Cerebellar cortex (tissue), 1 donor: ENCODE measurements at places on chromosomes 1 and 21.

DNA sequence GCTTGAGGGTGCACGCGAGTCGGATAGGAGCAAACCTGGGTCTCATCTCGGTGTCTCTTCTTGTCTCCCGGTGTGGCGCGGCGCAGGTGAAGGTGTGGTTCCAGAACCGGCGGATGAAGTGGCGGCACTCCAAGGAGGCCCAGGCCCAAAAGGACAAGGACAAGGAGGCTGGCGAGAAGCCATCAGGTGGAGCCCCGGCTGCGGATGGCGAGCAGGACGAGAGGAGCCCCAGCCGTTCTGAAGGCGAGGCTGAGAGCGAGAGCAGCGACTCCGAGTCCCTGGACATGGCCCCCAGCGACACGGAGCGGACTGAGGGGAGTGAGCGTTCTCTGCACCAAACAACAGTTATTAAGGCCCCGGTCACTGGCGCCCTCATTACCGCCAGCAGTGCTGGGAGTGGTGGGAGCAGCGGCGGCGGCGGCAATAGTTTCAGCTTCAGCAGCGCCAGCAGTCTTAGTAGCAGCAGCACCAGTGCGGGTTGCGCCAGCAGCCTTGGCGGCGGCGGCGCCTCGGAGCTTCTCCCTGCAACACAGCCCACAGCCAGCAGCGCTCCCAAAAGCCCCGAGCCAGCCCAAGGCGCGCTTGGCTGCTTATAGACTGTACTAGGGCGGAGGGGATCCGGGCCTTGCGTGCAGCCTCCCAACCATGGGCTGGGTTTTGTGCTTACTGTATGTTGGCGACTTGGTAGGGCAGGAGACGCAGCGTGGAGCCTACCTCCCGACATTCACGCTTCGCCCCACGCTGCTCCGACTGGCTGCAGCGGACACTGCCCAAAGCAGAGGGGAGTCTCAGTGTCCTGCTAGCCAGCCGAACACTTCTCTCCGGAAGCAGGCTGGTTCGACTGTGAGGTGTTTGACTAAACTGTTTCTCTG is 5.1 kb downstream of the HLX start:
- no peak for DNase-seq

- DNase-seq, result peak; percentile 4
Measured at GRCh38 chr1:29655945-29656850, 419.9 kb downstream of the PTPRU start.

- DNase-seq, result no peak
Measured at GRCh38 chr1:164608651-164609057, 49.7 kb downstream of the PBX1 start.

DNA sequence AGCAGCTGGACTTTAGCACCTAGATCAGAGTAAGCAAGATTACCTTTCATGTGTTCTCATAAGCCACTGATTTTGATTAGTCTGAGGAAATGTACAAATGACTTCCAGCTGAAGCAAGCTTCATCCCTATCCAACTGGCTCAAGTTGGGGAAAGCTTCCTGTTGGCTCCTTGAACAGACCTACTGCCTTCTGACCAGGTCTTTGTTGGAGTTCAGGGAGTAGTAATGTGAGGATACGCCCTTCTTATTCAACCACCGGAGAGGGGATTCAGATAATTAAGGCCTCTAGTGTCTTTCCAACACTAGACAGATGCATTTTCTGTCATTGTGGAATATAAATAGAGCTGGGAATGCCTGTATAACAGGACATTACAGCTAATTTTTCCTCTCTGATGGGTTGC is 268.9 kb downstream of the TGFB2 start:
- DNase-seq, result no peak

GRCh38 chr1:88061492-88062177 is 622.4 kb upstream of the PKN2 start:
- DNase-seq, result peak; percentile 31

- no peak for DNase-seq
Measured at GRCh38 chr1:47942240-47942629, 55.0 kb downstream of the TRABD2B start.

GRCh38 chr1:55580845-55581332 is 365.7 kb upstream of the USP24 start:
- no peak for DNase-seq

GRCh38 chr1:92804721-92805201 is 19.9 kb upstream of the EVI5 start:
- DNase-seq, result peak; percentile 31

- no peak for DNase-seq
Measured at GRCh38 chr1:20829531-20829930, 42.4 kb upstream of the HP1BP3 start.

GRCh38 chr1:39761557-39762260 is 9.4 kb downstream of the OXCT2 start:
- DNase-seq, result no peak

GRCh38 chr1:198531891-198532290 is 8.6 kb downstream of the ATP6V1G3 start:
- DNase-seq, result no peak

GRCh38 chr1:121458291-121459048 is 273.7 kb downstream of the SRGAP2C start:
- DNase-seq, result no peak

- DNase-seq, result no peak
Measured at GRCh38 chr1:86865973-86866637, 47.8 kb downstream of the SELENOF start.

DNA sequence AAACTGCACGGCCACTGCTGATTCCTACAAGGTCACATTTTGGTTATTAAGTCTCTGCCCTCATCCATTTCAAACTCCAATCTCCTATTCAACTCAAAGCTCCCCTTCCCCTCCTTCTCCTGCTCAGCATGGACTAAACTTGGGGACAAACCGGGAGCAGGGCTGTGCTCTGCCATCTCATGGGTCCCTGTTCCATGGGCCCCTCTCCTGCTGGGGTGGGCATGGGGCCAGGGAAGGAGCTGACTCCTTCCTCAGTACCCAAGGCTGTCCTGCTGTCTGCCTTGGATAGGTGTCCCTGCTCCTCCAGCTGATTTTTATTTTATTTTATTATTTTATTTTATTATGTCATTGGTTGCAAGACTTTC is 27.1 kb downstream of the TNNT2 start:
- no peak for DNase-seq

DNA sequence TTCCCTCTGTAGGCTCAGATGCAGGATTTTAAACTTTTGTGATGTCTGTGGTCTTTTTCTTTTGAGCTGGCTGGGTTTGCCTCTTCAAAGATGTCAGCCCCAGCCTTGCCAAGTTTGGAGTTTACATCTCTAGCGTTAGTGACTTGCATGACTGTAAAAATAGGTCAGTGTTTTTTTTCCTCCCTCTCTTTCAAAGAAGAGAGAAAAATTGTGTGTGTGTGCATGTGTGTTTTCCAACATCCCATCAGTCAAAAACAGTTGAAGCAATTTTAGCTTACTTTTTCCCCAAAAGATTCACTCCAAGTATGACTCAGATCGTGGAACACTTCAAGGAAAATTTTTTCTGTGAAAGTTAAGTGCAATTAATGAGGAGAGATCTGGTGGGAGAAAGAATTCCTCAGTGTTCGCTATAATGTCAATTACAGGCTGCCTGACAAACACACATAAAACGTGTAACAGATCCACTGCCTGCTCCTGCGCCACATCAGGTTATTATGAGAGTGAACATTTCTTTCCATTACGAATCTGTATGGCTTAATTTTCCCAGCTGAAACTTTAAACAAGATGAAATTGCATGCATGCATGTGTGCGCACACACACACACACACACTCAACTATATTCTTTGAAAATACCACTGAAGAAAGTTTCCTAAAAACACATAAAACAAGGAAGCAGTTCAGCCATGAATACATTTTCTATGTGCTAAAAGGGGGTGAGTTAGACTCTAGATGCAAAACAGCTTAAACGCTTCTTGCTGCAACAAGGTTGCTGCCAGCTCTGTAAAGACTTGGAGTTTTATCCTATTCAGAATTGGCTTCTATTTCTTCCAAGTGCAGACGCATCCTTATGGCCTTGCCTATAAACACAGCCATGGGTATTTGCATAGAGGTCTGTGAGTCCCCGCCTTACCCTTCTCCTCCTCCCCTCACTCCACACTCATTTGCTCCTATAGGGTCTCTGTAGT is 55.5 kb downstream of the TLR5 start:
- no peak for DNase-seq

- peak; percentile 37 for DNase-seq
Measured at GRCh38 chr1:244450597-244451538, 841 bp downstream of the ADSS2 start.

GRCh38 chr1:115829023-115829674 is 11.8 kb downstream of the NHLH2 start:
- DNase-seq, result peak; percentile 87

- peak; percentile 28 for DNase-seq
Measured at GRCh38 chr1:166884040-166884642, 8.1 kb upstream of the TADA1 start.

- DNase-seq, result no peak
Measured at GRCh38 chr1:218200979-218201378, 84.1 kb upstream of the RRP15 start.

GRCh38 chr1:57319791-57320190 is 104.1 kb downstream of the DAB1 start:
- DNase-seq, result no peak

DNA sequence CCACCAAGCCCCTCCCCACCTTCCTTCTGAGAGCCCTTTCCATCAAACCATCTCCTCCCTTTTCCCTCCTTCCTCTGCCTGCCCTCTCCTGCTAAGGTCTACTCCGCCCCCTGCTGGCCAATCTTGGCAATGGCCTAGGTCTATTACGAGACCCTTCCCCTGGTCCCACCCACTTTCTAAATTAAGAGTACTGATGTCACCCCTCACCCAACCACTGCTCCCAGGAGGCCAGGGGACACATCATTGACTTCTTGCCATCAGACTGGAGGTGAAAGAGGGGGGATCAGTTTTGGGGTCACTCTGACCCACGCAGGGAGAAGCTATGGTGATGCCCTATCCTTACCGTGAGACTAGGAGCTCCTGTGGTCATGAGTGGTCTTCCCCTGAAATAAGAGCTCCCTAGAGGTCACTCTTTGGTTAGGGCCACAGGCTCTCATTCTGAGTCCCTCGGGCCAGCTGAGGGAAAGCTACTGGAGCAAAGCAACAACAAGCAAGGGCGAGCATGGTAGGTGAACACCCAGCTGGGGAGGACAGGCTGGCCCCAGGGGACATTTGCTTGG is 34.6 kb upstream of the S100A7 start:
- DNase-seq, result peak; percentile 57

DNA sequence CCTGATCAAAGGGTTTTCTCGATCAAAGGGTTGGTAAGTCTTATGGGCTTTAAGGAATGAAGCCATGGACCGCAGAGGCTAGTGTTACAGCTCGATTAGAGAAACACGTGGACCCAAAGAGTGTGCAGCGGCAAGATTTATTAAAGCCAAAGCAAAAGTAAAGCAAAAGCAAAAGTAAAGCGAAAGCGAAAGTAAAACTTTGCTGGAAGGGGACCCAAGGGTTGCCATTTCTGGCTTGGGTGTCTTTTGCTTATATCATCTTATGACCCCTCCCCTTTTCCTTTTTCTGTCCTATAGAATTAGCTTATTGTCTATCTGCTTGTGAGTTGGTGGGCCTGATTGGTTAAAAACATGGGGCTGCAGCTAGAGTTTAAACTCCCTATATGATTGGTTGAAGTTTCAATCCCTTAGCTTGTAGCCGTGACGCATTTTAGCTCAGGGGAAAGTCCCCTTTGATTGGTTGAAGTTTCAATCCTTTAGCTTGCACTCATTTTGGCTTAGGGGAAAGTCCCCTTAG is 957.0 kb downstream of the AMY1C start:
- DNase-seq, result no peak

DNA sequence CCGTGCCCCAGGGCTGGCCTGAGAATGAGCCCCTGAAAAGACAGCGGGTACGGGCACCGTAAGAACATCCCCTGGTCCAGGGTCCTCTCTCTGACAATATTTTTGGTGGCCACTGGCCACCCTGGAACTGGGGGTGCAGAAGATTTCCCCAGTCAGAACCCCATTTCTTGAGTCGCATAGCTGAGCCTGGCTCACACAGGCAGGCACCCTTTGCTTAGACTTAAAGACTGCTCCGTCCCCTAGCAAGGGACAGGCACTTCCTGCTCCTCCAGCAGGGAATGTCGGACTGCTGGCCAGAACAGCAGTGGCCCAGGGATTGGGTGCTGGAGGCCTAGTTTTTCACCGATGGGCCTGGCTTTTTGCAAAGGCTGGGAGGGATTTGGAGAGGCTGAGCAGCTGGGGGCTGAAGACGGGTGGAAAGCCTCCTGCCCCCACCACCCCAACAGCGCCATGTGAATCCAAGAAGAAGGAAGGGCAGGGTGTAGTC is 4.3 kb downstream of the OLIG2 start:
- DNase-seq, result no peak

GRCh38 chr1:145784409-145784808 is 39.5 kb downstream of the RNF115 start:
- peak; percentile 47 for DNase-seq

GRCh38 chr1:183869664-183870063 is 64.7 kb downstream of the RGL1 start:
- DNase-seq, result no peak

DNA sequence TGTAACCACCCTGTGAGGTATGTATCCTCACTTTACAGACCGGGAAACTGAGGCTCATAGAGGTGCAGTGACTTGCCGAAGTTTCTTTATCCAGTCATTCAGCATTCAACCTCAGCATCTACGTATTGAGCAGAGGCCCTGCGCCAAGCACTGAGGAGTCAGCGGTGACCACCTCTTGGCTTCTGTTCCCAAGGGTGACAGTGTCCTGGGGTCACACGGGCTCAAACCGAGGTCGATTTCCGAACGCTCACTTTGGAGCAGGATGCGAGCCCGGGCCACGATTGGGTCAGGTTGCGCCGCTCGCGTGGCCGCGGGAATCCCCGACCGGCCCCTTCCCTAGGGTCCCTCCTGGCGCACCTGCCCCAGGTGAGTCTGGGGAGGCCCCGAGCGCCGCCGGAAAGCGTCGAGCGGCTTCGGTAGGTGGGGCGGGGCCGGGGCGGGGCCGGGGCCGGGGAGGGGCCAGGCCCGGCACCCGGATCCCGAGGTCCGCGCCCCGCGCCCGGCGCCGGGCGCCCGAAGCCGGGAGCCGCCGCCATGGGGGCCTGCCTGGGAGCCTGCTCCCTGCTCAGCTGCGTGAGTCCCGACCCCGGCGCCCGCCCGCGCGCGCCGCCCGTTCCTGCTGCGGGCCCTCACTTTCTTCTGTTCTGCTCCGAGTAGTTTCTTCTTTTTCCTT is at the start of gene SERINC2:
TSS of gene SERINC2 (plus strand) at position 482 of the 673 bp plus-strand sequence. CDS start at position 535, 53 bp downstream.
- DNase-seq, result no peak

DNA sequence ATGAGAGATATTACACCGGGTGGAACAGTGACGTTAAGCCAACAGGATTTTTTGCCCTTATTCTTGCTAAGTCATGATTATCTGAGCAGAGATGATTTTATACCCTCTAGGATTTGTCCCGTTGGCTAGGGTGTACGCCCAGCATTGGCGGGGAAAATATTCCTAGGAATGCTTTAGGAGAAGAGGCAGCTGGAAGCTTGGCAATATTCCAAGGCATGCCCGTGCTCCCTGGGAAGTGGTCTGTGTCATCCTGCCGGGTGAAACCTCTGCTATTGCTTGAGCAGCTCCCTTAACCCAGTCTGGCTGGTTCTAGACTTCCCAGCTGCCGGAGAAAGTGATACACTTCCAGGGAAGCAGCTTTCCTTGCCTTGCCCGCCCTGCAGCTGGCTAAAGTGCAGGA is 16.2 kb downstream of the CHRNB2 start:
- DNase-seq, result no peak

- DNase-seq, result no peak
Measured at GRCh38 chr1:48649880-48650279, 126.8 kb downstream of the BEND5 start.

- DNase-seq, result no peak
Measured at GRCh38 chr21:46189959-46190490, 5.8 kb upstream of the SPATC1L start.

- DNase-seq, result no peak
Measured at GRCh38 chr1:224262373-224263054, 67.5 kb downstream of the NVL start.
